Stimulated activated CD4-positive, alpha-beta T cell treated with anti-CD3 and anti-CD28 coated beads, Interleukin-4, amount 100 ng/mL, for 4 hours (primary cell): ENCODE measurements at places on chromosomes 13 and 19.

- no peak for DNase-seq
Observed at GRCh38 chr13:97122381-97122996, 99.6 kb upstream of the MBNL2 start.

DNA sequence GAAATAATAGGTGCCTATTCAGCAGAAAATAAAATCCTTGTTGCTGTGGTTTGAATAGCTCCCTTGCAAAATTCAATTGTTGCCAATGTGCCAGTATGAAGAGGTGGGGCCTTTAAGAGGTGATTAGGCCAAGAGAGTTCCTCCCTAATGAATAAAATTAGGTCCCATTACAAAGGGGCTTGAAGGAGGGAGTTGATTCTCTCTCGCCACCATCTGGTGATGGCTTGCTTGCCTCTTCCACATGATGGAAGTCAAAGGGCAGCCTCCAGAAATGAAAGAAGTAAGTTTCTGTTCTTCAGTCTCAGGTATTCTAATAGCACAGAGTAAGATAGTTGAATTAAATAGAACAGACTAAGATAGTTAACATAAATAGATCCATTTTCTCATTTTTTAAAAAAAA is 3.0 kb upstream of the EEF1AKMT1 start:
- no peak for DNase-seq

DNA sequence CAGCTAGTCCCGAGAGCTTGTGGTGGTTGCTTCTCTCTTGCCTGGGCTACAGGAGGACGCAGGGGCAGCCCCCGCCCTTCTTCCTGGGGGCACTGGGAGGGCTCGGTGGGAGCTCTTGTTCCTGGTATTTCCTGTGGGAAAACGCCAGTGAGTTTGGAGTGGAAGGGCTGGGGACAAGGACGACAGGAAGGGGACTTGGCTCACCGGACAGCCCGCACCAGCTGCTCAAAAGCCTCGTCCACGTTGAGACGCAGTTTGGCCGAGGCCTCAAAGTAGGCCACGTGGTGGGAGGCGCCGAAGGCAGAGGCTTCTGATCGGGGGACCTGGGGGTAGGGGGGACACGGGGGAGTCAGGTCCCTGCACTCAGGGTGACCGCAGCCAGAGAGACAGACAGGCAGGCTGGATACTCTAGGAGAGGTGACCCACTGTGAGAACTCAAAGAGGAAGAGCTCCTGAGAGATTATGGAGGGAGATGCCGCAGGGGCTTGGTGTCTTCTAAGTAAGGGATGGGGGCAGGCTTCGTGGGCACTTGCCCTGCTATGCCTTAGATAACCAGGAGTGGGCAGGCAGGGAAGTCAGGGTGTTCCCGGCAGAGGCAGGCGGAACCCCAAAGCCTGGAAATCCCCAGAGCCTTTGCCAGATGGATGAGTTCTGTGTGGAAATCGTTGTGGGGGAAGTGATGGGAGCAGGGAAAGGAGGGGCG is 4.3 kb downstream of the RRAS start:
- no peak for DNase-seq

DNA sequence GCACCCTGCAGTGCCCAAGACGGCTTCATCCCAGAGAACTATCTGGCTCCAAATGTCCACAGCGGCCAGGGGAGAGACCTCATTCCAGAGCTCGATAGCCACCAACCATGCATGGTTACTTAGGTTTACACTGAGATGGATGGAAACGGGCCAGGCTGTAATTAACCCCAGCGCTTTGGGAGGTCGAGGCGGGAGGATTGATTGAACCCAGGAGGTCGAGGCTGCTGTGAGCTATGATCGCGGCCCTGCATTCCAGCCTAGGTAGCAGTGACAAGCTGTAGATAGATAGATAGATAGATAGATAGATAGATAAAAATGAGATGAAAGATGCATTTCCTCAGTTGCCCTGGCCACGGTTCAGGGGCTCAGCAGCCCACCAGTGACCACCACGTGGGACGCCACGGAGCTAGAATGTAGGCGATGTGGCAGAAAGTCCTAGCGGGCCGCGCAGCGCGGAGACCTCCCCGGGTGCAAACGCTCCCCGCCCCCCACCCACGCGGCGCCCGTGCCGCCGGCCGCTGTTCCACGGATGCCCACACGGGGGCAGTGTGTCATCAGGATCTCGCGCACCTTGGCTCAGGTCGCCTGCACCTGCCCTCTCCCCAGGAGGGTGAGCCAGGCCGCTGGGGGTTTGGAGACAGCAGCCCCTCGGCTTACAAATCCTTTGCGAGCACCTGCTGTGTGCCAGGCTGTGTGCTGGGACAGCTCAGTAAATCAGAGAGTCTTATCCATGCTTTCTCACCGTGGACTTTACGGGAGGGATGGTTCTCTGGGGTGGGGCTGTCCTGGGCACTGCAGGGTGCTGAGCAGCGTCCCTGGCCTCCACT is 13.5 kb upstream of the TLE5 start:
- DNase-seq: peak; percentile 81

GRCh38 chr13:75369981-75370380 is 112.0 kb downstream of the TBC1D4 start:
- no peak for DNase-seq

DNA sequence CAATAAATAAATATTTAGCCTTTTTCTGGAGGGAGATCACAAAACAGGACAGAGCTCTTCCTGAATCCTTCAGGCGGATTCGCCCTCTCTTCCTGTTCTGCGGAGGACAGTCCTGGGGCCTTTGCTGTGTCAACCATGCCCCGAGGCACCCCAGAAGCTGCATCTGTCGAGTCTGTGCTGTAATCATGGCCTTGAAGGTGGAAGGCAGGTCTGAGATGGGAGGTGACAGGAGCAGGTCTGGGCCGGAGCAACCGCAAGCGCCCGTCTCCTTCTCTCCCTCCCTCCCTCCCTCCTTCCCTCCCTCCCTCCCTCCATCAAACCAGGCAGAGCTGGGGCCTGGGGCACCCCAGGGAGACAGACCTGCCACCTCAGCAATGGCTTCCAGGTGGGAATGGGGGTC is 4.6 kb upstream of the FXYD3 start:
- no peak for DNase-seq

DNA sequence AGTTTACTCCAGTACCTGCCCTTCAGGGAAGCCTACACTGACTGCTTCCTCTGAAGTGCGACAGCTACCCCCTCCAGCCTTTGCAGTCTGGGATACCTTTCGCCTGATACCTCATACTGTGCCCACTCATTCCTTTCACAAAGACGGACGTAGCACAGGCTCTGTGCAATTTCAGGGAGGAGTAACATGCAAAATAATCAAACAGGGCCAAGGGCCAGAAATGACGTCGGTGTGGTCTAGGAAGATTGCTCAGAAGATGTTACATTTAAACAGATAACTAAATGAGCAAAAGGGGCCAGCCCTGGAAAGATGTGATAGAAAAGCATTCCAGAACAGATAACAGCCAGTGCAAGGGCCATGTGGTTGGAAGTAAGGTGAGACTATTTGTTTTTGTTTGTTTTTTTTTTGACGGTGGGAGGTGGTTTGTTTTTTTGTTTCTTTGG is 6.6 kb upstream of the DDX39A start:
- no peak for DNase-seq

DNA sequence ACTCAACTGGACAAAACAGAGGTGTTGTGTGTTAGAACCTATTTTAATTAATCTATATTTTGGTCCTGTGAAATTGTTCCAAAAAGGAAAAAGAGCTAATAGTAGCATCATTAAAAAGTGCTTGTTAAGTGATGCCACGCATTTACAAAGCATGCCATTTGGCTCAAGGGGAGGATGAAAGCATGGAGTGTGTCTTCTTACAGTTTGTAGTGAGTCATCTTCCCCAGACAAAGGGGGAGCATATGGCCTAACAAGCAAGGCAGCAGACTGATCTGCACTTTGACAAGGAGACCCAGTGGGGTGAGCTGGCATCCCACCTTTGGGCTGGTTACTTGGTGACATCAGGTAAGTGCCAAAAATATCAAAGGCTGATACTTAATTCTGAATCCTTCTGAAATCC is 297.0 kb downstream of the FGF9 start:
- DNase-seq: no peak

DNA sequence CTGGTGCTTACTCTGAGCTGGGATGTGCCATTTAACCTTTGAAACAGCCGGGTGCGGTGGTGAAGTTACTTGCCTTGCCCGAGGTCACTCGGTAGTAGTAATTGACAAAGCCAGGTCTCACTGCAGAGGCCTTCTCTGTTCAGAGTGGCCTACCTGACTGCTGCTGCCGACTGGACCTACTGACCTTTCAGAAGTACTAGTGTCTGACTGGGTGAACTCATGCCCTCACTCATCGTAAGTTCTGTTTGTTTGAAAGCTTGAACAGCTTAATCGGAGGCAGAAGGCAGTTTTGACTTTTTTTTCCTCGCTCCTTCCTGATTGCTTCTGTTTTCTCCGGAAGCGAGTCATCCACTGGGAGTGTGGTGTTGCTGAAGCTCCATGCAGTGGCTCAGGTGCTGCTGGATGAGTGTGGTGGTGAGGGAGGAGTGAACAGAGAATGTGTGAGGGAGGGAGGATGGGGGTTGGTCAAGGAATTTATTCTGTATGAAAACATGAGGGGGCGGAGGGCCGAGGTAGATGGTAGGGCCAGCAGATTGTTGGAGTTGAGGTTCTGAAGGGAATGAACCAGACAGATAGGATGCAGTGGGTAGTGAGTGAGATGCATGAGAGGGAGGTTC is 2.7 kb downstream of the SPINT2 start:
- DNase-seq: no peak

- no peak for DNase-seq
Observed at GRCh38 chr19:19566306-19566705, 28.2 kb downstream of the CILP2 start.

- no peak for DNase-seq
Observed at GRCh38 chr19:46606019-46606418, 4.9 kb downstream of the CALM3 start.

GRCh38 chr13:84812789-84813188 is 930.5 kb upstream of the SLITRK1 start:
- no peak for DNase-seq

DNA sequence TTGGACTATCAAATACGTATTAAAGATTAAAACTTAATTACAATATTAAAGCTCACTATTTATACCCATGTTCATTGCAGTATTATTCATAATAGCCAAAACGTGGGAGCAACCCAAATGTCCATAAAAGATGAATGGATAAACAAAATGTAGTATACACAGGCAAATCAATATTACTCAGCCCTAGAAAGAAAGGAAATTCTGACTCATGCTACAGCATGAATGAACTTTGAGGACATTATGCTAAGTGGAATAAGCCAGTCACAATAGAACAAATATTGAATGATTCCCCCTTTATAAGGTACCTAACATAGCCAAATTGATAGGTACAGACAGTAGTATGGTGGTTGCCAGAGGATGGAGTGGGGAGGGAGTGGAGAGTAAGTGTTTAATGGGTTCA is 457.3 kb downstream of the FGF14 start:
- DNase-seq: no peak

DNA sequence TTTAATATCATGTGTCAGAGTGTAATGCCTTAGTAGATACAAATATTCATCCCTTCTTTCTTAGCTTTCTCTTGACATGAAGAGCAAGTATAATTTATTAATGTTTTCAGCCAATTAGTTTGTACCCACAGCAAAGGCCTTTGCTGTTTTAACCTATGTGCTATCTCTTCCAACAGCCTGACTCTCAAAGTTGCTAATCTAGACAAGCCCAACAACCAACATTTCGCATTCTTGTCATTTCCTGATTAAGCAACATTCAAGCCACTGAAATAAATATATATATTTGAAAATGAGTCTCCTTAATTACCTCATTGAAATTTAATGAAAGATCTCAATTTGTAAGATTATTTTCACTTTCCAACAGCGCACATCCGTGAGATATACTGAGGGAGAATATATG is 18.5 kb downstream of the EPSTI1 start:
- no peak for DNase-seq

GRCh38 chr13:25062479-25062878 is 33.5 kb upstream of the PABPC3 start:
- no peak for DNase-seq

DNA sequence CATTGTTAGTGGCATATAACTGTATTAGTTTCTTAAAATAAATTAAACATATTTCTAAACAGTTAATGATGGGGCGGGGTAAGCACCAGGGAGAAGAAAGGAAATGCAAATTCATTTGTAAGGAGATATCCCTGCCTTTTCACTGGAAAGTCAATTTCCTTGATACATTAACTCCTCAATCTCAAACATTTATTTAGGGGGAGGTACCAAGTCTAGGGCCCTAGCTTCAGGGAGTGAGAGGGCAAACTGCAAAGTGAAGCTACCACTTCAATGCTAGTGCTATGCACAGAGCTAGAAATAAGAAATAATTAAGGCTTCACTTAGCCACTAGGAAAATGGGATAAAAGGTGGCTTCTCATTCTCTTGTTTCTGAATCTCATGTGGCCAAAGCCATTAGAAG is 115.3 kb upstream of the FNDC3A start:
- no peak for DNase-seq

DNA sequence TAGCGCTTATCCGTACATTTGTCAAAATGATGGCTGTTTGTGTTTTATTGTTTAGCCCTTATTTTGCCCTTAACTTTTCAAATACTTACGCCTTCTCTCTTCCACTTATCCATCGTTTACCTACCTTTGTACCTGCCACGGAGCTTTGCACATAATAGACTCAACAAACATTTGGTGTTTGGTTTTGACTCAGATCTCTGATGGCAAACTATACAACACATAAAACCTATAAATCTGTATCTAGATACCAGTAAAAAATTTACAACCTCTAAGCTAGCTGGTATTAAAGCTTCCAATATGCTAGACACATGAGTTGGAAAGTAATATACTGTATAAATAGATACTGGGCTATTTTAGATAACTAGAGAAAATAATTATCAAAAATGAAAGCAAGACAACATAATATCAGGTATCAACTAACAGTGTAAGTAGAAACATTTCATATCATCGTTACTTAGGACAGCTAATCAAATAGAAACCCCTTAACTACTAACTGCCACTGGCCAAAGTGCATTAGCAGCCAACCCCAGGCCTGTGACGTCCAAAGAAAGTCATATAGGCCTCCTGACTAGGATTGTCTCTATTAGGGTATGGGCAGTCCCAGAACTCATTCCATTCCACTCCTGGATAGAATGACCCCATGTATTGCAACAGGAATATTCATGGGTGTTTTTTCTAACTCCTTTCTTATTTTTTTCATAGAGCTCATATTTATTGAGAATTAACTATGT is 53.8 kb downstream of the KCTD12 start:
- DNase-seq: no peak

DNA sequence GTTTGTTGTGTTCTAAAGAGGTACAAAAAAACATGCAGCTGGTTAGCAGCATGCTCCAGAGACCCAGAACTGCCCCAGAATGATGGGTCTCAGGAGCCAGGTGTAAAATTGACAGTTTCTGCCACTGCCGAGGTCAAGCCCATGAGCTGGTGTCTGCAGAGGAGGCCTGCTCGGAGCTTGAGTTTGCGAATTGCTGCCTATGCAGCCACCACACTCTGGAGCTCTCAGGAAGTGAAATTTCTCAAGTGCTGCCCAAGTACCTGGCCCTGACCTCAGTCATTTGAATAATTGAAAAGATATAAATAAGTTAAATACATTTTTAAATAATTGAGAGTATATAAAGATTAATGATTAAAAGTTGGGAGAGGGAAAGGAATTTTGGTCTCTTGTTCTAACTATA is 66.4 kb downstream of the ZAR1L start:
- no peak for DNase-seq

DNA sequence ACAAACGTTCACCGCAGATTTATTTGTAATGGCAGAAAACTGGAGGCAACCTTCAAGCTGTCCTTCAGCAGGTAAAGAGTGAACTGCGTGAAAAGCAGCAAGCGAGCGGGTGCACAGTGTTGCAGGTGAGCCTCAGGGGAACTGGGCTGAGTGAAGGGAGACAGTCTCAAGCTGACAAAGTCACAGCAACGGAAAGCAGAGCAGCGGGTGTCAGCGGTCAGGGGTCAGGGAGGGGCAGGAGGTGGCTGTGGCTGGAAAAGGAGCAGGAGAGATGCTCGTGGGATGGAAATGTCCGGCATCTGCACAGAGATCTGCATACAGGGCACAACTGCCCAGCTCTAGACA is 8.5 kb upstream of the RASA3 start:
- DNase-seq: no peak
